ENCODE measurements at places on chromosomes 4 and X.

DNA sequence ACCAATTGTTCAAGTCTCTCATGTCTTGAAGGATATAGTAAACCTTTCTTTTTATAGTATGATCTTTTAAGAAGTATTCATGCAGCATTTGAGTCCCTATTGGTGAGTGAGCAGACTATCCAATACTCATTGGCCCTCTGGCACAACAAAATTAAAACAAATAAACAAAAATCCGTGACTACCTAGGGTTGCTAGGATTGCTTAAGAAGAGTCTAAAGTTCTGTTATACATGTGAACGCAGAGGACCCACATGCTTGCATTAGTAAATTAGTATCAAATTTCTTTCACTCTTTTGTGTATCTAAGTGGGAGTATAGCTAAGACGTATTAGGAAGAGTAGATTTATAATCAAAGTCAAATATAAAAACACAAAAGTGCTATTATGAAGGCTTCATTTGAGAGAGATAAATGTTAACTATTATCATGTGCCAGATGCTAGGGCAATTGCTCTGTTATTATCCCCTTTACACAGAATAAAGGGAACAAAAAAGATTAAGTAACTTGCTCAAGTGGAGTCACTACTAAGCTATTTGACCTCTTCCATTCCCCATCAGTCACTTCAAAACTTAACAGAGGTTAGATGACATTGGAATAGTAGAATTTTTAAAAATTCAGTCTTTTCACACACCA lies 29.2 kb upstream of the LARP1B start:
- no peak for ATAC-seq

- ATAC-seq, result no peak
Measured at GRCh38 chr4:80140194-80140593, 57.1 kb upstream of the PRDM8 start.

- no peak for ATAC-seq
Measured at GRCh38 chr4:54746218-54746617, 88.5 kb downstream of the KIT start.

DNA sequence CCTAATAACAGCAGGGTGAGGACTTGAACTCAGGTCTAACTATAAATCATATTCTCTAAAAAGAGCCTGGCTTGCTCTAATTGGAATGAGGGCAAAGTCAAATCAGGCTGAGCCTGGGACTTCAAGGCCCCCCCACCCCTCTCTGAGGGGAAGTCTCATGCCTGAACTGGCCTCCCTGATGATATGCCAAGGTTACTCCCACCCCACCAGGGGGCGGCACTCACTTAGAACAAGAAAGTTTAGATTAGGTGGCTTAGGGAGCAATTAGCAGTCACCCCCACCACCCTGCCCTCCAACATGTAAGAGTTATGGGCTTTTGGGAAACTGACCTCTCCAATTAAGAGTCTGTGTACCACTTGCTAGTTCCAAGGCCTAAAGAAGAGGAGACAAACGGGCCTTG lies 2.7 kb downstream of the FOXO4 start:
- no peak for ATAC-seq

DNA sequence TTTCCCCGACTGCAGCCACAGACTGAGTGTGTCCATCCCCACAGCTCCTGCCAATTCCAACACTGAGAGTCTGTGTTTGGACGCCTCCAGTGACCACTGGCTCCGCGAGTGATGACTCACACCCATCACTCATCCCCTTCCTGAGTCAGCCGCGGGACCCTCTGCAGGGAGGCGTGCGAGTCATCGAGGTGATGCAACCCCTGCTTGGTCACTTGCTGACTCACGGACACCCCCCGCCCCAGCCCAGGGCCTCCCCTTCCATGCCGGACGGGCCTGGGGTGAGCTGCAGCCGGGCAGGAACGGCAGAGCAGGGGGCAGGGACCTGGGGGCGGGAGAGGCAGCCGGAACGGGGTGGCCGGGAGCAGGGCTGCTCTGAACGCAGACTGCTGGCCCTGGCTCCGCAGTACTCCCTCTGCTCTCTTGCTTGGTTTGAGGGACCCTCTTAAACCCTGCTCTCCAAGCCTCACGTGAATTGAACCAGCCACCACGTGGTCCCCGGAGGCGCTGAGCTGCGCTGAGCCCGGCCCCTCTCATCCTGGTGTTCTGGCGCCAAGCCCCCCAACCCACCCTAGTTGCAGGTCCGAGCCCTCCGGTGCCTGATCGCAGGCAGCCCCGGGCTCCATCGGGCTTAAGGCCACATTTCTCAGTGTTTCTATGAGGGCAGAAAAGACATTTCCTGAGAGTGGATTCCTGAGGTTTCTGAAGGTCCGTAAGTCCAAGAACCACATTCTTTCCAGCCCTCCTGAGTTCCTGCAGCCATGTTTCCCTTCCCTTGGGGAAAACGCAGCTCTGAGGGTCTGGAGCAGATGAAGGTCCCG lies 32.4 kb downstream of the FGFRL1 start:
- ATAC-seq, result peak; percentile 92

DNA sequence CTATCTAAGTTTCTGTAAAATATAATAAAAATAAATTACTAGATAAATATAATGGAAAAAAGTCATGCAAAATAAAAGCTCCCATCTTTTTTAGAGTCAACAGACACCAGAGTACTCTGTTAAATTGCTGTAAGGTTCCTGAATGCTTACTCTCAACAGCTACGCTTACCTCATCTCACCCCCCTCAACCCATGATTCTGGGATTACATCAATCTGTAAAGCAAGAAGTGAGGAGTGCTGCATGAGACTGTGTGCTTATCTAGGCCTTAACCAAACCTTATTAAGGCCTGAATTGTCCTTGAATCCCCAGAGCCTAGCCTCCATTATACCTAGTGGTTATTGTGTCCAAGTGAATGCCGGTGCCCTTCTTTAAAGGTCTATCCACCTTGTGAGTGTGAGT lies 735.8 kb downstream of the RPA4 start:
- no peak for ATAC-seq

DNA sequence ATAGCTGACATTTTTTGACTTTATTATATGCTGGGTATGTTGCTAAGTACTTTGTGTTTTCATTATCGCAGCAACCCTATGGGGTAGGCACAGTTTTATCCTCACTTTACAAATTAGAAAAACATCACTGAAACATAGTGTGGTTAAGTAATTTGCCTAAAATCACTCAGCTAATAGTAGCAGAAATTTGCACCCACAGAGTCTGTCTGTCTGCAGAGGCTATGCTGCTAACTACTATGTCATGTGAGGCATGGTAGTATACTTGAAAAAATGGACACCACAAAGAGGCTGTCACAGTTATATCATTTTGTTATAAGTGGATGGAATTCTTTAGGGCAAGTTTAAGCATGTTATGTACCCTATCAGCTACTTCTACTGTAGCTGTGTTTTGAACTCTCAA lies 69.0 kb downstream of the STAG2 start:
- no peak for ATAC-seq

DNA sequence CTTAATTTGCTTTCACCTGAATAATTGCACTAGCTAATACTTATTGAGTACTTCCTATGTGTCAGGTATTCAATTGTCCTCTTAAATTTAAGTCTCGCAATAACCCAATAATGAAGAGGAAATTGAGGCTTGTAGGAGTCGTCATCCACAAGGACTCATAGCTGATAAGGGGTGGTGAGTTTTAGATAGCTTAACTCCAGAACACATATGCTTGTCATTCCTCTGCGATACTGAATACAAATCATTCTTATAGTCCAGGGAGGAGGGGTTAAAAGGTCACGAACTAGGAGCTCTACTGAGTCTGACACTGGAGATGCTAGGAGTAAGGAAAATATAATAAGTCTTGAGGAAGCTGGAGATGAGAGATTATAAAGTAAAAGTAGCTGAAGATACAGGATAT lies 1.4 kb upstream of the PACRGL start:
- no peak for ATAC-seq

- no peak for ATAC-seq
Measured at GRCh38 chr4:36163198-36163597, 81.1 kb downstream of the ARAP2 start.

GRCh38 chr4:168362025-168362401 lies 43.5 kb upstream of the DDX60 start:
- no peak for ATAC-seq

DNA sequence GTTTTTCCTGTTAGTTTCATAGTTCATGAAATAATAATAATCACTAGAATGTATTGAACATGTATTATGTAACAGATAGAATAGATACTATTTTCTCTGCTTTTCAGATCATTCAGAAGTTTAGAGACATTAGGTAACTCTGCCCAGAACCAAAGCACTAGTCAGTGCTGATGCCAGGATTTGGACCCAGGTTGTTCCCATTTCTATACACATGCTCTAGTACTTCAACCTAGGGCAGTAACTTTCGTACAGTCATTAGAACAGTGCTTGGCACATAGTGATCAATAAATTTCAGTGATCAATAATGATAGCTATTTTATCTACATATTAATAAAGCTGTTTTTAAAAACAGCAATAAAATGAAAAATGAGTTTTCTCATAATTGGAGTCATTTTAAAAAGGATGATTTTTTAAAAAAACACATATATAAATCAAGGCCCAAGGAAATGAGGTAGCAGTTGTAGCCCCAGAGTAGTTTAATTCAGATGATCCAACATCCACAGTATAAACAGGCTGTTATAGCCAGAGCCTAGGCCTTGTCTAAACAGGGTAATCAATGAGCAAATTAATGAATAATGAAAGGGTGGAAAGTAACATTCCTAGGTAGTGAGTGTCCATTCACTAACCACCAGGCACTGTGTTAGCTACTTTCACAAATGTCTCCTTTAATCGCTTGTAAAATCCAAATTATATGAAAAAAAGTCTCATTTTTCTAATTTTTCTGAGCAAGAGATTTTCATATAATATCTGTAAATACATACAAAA lies 25.6 kb downstream of the TXK start:
- no peak for ATAC-seq

GRCh38 chr4:169098054-169098497 lies 88.0 kb upstream of the CBR4 start:
- ATAC-seq, result no peak

- no peak for ATAC-seq
Measured at GRCh38 chr4:172124656-172125308, 311.6 kb downstream of the GALNTL6 start.

DNA sequence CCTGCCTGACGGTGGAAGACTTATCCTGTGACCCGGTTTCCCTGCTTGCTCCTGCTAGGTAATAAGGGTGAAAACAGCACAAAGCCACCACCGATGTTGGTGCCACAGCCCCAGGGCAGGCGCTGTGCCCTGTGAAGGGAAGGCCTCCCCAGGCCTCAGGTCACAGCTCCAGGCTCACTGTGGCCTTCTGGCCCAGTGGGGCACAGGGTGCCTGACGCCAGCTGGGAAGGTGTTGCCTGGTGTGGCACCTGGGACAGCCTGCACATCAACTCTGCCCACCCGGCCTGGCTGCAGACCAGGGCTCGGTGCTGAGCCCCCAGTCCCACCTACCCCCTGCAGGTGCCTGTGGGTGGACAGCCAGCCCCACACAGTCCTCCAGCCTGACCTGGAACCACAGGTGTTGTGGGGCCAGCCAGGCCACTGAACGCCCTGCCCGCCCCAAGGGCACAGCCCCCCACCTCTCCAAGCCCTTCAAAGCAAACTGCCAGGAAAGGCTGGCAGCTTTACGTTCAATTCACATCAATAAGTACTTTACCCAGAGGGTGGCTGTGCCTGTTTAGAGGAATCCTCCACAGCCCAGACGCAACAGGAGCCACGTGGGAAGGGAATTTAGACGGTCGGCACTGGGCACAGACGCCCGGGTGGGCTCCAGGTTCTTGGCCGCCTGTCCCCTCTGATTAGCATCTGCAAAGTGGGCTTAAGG lies 54.3 kb downstream of the ZFYVE28 start:
- ATAC-seq, result no peak

DNA sequence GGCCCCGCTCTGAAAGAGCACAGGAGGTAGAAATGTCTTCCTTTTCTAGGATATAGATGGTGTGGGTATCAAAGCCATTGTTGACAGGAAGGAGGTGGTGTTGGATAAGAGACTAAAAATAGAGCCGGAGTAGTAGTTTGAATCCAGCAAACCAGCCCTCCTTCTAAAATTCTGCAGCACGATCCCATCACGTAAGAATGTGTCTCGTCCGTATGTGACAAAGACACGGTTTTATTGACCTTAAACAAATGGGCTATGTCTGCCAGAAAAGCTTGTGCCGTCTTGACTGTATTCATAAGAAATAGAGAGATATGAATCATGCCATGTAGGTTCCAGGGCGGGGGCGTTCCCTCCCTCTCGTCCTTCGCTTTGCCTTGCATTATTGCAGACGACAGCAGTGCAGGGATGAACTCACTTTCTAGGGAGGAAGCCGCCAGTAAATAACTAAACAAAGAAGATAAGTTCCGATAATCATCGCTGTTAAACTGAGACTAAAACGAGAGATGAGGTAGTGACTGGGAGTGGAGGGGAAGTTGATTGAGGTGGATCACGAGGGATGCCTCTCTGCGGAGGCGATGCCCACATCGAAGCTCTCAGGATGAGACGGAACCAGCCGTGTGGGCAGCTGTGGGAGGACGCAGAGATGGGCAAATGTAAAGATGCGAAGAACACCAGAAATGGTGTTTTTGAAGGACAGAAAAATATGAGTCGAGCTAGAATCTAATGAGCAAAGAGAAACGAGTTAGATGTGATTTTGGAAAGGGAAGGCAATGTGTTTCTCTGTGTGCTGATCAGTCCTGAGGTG lies 3.4 kb downstream of the TENM3 start:
- no peak for ATAC-seq

GRCh38 chr4:123299212-123299691 lies 97.3 kb upstream of the SPRY1 start:
- ATAC-seq, result peak; percentile 77

- no peak for ATAC-seq
Measured at GRCh38 chr4:139535871-139536234, 20.2 kb downstream of the SETD7 start.

DNA sequence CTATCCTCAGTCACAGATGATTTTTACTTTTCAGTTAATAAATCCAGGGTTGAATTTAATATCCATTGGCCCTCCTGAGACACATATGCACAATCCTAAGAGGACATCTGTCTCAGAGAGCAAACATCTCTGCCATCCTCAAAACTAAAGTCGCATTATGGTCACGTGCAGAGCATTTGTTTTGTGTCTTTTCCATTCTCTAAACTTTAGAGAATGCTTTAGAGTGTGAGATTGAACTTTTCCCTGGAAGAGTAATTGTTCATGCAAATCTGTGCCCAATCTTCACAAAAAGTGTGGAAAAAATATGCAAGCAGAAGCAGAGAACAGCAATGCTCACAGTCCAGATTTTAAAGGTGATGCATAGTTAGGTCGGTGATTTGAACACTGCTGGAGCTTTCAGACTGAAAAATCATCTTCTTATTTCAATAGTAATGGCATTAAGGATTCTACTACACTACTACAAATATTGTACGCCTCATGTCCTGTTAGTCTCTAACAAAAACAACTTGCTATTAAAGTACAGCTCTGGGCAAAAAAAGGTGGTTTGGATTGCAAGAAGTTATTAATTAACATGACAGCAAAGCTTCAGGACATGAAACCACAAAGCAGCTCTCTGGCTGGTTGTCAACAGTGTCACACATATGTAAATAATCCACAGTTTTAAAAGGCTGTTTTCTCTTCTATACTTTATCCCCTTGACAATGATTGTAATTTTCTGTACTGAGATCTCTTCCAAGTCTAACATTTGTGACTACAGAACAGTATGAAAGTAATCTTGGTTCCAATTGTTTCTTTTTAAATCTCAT lies 19.9 kb downstream of the DCHS2 start:
- ATAC-seq, result no peak

Data from gastroesophageal sphincter (tissue), 4 donors.